ENCODE measurements at places on chromosomes 13 and 19.

GRCh38 chr19:34193439-34193838, 21.1 kb downstream of the LSM14A start:
- no peaks in the 10 kb centered on the region for H3K27me3 ChIP-seq
- no peak overlapping the region for H3K4me3 ChIP-seq
- H3K27ac ChIP-seq = no peak overlapping the region
- DNase-seq = no peak

DNA sequence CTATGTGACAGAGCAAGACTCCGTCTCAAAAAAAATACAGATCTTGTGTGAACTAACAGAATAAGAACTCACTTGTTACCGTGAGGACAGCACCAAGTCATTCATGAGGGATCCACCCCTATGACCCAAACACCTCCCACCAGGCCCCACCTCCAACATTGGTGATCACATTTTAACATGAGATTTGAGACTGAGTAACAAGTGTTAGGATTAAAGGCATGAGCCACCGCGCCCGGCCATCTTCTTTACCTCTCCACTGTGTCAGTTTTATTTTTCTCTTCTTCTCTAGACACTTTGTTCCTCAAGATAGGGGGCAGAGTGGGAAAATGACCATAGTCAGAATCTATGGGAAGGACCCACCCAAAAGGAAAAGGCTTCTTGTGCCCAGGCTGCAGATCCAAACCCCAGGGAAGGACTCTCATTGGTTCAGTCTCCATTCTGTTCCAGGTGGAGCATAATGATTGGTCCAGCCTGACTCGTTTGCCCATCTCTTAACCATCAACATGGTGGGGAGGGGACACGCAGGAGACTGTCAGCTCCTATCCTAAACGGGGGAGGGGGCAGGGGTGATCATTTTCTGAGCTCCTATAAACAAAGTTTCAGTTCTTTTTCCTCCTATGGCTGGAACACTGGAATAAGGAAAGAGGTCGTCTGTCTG, 1.3 kb upstream of the CALM3 start:
- H3K4me1 ChIP-seq = no peaks in the 10 kb centered on the region
- H3K27ac ChIP-seq = peak overlapping the region; percentile 100
- H3K36me3 ChIP-seq = no peaks in the 10 kb centered on the region

DNA sequence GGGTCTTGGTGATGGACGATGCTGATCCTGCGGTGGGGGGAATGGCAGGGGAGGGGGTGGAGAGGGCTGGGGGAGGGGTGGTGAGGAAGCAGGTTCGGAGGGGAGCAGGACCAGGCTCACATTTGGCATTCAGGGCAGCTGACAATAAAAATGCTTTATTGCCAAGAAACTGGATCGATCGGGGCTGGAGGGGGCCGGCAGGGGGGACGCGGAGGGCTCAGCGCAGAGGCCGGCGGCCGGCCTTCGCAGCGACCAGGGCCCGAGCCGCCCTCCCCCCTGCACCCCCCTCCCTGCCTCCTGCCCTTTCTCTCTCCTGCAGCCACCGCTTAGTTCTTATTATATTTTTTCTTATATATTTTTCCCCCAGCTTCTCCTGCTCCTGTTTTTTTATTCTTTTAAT, 18.1 kb upstream of the POU2F2 start:
- no peak overlapping the region for H3K4me3 ChIP-seq
- no peak for DNase-seq
- no peak overlapping the region for H3K27ac ChIP-seq
- no peaks in the 10 kb centered on the region for H3K36me3 ChIP-seq
- no peaks in the 10 kb centered on the region for H3K27me3 ChIP-seq

GRCh38 chr13:99987154-99988019, 5.8 kb downstream of the ZIC2 start:
- peaks cover 3% of the 10 kb centered on the region for H3K4me1 ChIP-seq
- peaks cover 98% of the 10 kb centered on the region for H3K27me3 ChIP-seq
- H3K27ac ChIP-seq = no peak overlapping the region
- H3K36me3 ChIP-seq = no peaks in the 10 kb centered on the region
- no peak overlapping the region for H3K4me3 ChIP-seq

- H3K4me3 ChIP-seq = no peak overlapping the region
- H3K27ac ChIP-seq = no peak overlapping the region
- DNase-seq = no peak
- peaks cover 17% of the 10 kb centered on the region for H3K4me1 ChIP-seq
- no peaks in the 10 kb centered on the region for H3K27me3 ChIP-seq
Observed at GRCh38 chr13:106596275-106596937, 28.5 kb upstream of the ARGLU1 start.

DNA sequence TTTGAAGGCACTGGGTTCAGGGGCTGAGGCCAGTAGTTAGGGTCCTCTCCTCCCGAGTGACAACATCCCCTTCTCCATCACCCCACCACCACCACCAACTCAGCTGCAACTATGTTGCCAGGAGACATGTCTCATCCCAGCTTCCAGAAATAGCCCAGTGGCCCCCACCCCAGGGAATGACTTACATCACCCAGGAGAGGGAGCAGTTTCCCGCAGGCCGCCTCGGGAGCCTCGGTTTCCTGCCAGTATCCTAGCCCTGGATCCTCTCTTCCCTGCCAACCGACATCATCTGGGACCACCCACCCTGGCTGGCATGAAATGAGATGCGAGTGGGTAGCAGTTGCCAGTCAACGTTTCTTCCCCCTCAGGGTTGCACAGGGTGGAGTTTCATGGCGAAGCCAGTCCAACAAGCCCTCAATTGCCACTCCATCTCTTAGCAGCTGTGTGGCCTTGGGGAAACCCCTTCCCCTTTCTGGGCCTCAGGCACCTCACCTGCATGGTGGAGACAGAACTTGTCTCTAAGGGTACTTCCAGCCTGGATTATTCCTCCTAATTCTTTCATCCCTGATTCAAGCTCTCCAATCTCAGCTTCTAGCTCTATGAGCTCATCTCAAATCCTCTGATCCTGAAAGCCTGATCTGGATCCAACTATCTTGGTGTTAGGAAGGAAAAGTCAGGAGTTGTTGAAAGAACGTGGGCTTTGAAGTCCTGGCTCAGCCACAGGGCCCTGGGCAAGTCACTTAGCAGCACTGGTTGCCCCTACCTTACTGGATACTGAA, 3.9 kb upstream of the GSK3A start:
- H3K4me3 ChIP-seq = no peak overlapping the region
- H3K27me3 ChIP-seq = no peaks in the 10 kb centered on the region
- H3K36me3 ChIP-seq = no peaks in the 10 kb centered on the region
- no peak overlapping the region for H3K27ac ChIP-seq

DNA sequence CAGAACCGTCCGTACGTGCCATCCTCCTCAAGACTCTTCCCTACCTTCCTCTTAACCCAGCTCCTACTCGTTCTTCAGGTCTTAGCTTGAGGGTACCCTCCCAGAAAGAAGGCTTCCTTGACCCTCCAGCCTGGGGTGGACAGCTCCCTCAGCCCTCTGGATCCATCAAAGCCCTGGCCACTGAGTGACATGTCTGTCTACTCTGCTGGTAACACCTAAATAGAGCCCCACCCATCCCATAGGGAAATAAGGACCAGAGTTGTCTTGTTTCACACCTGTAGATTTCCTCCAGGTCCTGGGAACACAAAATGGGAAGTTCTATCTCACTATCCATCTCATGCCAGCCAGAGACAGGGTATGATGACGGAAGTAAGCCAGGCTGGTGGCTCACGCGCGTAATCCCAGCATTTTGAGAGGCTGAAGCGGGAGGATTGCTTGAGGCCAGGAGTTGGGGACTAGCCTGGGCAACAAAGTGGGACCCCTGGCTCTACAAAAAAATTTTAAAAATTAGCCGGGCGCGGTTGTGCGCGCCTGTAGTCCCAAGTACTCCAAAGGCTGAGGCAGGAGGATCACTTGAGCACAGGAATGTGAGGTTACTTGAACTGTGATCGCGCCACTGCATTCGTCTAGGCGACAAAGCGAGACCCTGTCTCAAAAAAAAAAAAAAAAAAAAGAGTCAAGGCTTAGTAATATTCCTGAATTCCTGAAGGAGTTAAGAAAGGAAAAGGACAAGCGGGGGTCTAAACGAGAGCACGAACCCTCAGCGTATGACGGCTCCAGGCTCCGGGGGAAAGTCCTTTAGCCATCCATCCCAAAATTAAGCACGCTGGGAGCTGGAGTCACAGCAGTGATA, 566 bp upstream of the CCDC97 start:
- H3K27ac ChIP-seq = peak overlapping the region; percentile 97
- H3K4me3 ChIP-seq = peak overlapping the region; percentile 94
- H3K27me3 ChIP-seq = no peaks in the 10 kb centered on the region
- no peak for DNase-seq

All from common myeloid progenitor, CD34-positive (primary cell).